ENCODE measurements at places on chromosomes 1 and 21.

GRCh38 chr1:12631571-12631970 lies 12.3 kb upstream of the AADACL4 start:
- DNase-seq: no peak

DNA sequence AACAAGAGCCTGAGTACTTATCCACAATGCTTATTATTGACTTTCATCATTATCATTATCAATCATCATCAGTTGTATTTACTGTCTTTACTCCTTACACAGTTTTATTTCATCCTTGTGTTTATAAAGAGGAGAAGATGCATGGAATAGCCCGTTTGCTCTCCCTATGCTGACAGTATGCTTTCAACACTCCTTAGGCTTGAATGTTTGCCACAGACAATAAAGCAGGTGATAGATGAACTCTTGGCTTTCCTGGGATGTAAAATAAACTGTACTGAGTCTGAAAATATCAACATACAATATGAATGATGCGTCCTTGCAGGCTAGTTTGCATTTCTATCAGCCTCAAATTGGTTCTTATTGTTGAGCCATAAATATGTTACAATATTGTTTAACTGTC lies 891.8 kb upstream of the NCAM2 start:
- DNase-seq: no peak

GRCh38 chr1:82704393-82704792 lies 903.7 kb downstream of the ADGRL2 start:
- no peak for DNase-seq

- DNase-seq: peak; percentile 91
Observed at GRCh38 chr1:38053416-38054091, 7.0 kb upstream of the POU3F1 start.

DNA sequence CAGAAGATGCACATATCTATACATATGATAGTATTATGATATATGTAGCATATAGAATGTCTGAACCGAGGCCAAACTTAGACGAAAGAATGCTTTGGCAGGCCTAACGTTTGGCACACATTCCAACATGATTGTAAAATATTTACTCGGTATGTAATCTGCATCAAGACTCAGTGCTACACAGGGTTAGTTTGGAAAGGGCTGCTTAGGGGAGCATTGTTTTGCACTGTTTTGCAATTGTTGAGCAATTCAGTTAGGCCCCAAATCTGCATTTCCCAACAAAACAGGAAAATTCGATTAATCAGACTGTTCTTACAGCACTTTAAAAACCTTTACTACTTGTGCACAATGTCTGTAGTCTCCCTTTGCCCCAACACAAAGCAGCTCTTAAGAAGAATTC lies 216.0 kb upstream of the NEGR1 start:
- DNase-seq: no peak

- DNase-seq: peak; percentile 6
Observed at GRCh38 chr21:26041431-26042180, 129.0 kb downstream of the APP start.

DNA sequence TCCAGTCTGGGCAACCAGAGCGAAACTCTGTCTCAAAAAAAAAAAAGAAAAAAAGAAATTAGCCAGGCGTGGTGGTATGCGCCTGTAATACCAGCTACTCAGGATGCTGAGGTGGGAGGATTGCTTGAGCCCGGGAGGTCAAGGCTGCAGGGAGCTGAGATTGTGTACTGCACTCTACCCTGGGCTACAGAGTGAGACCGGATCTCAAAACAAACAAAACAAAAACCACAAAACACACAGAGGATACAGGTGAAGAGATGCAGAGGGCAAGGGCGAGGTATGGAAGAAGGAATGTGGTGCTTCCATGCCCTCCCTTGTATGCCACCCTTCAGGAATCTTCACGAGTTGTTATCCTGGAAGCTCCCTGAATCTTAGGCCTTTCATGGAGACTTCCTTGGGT lies 68.5 kb downstream of the NDUFS5 start:
- no peak for DNase-seq

GRCh38 chr1:194043984-194044755 lies 857.8 kb upstream of the B3GALT2 start:
- DNase-seq: no peak

GRCh38 chr1:155457266-155457665 lies 105.3 kb downstream of the ASH1L start:
- DNase-seq: no peak

- no peak for DNase-seq
Observed at GRCh38 chr1:33465316-33465715, 7.1 kb upstream of the ZSCAN20 start.

GRCh38 chr1:31234123-31234708 lies 5.5 kb downstream of the NKAIN1 start:
- no peak for DNase-seq

DNA sequence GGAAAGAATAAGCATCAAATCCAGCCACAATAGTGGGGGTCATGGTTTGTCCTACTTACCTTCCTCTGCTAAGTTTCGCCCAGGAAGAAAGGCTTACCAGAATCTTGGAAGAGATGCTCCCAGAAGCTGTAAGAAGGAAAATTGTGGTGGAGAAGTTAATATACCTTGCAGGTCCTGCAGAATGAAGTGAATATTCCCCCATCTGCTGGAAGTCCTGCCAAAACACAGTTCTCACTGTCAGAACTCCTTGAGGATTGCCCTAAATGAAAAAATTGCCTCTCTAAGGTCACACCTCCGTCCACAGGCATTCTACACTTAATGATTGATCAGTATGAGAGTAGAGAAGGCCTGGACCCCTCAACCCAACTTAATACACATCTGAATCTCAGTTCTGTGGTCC lies 78.4 kb upstream of the RGS21 start:
- no peak for DNase-seq

- DNase-seq: no peak
Observed at GRCh38 chr1:202952099-202952498, 6.0 kb downstream of the ADIPOR1 start.

- no peak for DNase-seq
Observed at GRCh38 chr1:216804111-216804510, 80.9 kb upstream of the ESRRG start.

- no peak for DNase-seq
Observed at GRCh38 chr1:21217812-21218596, 41.3 kb upstream of the EIF4G3 start.

DNA sequence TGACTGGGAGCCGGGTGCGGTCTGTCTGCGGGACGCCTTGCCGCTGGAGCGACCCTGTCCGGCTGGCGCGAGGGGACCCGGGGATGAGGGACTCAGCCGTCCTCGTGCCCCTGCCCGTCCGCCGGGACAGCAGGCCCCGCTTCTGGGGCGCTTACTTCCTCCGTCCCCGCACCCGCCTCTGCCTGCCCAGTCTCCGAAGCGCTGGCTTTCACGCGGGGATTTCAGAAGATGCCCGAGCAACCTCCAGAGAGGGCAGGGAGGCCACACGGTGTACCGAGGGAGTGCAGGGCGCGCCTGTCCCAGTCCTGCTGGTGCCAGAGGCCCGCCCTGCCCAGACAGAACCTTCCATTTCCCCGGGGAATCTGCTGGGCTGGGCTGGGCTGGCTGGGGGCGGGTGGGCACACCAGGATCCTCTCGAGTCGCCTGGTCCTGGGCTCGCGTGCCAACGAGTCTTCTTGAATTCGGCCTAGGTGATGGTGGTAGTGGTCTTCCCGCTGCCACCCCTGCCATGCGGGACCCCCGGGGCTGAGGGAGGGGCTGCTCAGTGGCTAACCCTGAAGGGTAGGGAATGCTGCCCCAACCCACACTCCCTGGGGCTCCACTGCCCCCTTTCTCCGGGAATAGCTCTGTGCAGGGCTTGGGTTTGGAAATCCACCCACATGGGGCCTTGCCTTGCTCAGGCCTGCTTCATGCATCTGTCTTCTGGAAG lies 2.5 kb upstream of the TRPM2 start:
- DNase-seq: no peak

DNA sequence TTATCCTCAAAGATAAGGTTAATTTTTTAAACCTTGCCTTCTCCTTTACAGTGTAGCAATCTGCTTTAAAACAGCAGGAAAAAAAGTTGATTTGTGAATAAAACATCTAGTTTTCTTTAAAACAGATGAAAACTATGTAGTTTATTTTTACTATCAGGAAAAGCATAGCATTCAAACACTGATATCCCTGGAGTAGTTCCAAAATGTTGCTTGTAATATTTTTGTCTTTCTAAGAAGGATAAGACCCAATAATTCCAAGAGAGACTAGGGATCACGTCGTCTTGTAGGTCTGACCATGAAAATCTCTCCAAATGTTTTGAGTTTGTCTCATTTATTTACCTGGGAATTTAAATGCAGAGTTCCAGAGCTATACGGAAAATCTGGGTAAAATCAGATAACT lies 204.0 kb downstream of the NTNG1 start:
- no peak for DNase-seq

DNA sequence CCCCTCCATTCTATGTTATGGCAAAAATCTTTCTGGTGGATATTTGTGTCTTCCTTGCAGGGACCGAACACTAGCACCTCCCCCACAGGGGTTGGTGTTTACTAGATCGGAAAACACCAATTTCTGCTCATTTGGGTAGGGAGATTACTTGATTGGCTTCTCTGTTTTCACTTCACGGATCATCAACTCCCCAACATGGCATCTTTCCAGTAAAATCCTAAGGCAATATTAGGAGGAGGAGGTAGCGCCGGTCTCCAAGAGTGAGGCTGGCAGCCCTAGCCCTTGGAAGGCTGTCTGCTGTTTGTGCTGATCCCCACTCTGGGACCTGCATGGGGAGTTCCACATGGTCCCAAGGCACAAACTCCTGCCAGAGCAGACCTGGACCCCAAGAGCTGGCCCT lies 12.2 kb downstream of the VASH2 start:
- peak; percentile 42 for DNase-seq

GRCh38 chr1:51247022-51247421 lies 10.9 kb downstream of the RNF11 start:
- no peak for DNase-seq

DNA sequence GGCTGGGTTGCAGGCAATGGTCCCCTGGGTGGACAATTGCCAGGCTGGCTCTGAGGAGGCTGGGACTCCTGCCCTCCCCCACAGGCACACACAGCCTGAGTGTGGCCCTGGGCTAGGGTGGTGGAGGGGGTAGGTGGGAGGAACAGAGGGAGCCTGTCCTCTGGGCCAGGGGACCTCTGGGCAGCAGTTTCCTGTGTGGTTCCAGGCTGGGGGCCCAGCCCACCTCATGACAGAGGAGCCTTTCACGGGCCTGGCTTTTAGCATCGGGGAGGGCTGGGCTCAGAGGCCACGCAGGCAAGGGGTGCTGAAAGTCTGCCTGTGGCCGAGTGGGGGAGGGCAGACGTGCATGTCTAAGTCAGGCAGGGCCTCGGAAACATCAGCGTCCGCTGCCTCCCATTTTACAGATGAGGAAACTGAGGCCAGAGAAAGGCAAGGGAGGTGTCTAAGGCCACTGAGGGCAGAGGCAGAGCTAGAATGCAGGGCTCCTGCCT lies 7.0 kb downstream of the EXTL1 start:
- DNase-seq: no peak

GRCh38 chr1:31795096-31795675 lies 20.6 kb downstream of the SPOCD1 start:
- no peak for DNase-seq

DNA sequence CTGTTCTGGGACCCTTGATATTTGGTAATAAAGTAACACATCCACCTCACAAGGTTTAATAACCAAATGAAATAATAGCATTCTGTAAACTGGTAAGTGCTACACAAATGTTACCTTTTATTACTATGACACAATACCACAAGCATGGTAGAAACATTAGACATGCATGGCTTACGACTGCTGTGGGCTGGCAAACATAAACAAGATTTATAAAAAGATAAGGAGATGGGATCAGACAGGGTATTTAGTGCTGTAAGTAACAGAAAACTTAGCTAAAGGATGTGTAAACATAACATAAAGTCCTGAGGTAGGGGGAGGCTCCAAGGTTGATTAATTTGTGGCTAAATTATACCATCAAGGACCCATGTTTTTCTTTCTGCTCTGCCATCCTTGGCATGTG lies 212.6 kb downstream of the BARHL2 start:
- peak; percentile 31 for DNase-seq

- no peak for DNase-seq
Observed at GRCh38 chr1:43597028-43597427, 52.9 kb upstream of the KDM4A start.

- DNase-seq: no peak
Observed at GRCh38 chr1:3251099-3251806, 182.2 kb downstream of the PRDM16 start.

DNA sequence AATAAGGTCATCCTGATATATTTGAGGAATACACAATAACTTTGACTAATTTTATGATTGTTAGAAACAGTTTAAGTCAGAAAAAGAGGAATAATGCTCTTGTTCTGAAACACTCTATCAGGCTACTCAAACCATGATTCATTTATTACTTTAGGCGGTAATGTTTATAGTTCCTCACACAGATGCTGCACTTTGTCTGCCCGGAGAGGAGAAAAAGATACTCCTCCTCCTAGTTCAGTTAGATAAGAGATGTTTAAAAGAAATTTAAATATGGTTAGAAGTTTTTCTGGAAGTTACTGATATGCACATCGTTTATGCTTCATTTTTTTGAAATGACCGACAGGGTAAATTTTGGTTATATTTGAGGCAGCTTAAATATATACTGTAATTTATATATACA lies 103.0 kb downstream of the ZMYM4 start:
- no peak for DNase-seq

- no peak for DNase-seq
Observed at GRCh38 chr1:15381805-15382204, 27.9 kb upstream of the EFHD2 start.

DNA sequence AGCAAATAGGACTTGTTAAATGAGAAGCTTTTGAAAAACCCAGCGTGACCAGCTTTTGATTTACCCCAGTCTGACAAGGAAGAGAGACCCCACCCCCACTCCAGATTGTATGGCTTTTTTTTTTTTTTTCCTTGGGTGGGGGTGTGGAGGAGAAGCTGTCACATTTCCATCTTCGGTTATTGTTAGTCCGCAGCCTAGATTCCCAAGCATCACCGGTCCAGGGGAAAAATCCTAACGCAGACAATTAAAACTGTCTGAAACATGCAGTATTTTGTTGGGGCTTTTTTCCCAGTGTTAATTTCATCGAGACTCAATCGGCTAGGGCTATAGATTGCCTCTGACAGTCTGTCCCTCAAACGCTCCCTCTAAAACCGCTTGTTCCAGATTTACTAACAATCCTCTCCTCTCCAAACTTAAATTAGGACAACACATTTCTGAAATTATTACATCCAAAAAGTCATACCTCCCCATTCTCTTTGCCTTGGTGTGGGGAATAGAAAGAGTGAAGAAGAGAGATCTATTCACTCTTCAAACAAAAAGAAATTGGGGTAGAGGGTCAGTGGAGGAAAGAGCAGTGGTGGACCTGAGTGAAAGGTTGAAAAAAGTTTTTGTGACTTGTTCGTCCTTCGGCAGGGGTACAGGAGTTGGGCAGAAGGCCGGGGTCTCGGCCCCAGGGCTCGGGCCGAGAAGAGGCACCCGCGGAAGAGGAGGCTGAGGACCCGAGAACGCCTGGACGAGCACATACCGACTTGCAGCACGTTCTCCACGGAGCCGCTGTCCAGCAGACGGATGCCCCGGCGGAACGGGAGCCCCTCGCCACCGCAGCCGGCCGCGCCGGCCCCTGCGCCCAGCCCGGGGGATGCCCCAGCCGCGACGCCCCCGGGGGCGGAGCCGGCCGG lies 1.1 kb downstream of the ZSWIM5 start:
- peak; percentile 51 for DNase-seq

All from NCI-H526 (cell line).